Stimulated activated CD8-positive, alpha-beta memory T cell treated with anti-CD3 and anti-CD28 coated beads, Interleukin-7, amount 100 ng/mL, for 1 hour (primary cell): ENCODE measurements at places on chromosomes 11 and 22.
A peak's percentile ranks its signal among the peaks of the same experiment; 100 is the strongest.

- DNase-seq, result no peak
Observed at GRCh38 chr22:44571566-44572413, 73.8 kb upstream of the RTL6 start.

GRCh38 chr22:45357490-45357889 is 47.8 kb downstream of the FAM118A start:
- DNase-seq, result no peak

GRCh38 chr11:113675003-113675561 is 31.0 kb downstream of the TMPRSS5 start:
- no peak for DNase-seq

DNA sequence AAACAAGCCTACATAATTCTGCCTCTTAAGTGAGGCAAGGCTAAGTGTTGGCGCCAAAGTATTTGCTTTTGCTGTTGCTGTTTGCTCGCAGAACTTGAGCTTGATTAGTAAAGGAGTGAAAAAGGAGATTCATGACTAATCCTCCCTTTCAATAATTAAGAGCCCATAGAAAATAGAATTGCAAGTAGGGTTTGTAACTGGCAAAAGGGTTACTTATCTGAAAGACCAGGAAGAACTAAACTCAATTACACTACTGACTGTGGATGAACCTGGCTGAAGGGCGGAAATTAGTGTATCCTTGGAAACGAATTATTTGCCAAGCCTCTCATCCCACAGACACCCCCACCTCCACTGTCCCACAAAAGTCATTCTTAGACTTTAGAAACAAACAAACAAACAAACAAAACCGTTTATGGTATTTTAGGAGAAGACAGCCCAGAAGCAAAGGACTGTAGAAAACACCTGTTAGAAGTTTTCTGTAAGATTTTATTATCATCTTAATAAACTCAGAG is 411 bp upstream of the EXPH5 start:
- no peak for DNase-seq

DNA sequence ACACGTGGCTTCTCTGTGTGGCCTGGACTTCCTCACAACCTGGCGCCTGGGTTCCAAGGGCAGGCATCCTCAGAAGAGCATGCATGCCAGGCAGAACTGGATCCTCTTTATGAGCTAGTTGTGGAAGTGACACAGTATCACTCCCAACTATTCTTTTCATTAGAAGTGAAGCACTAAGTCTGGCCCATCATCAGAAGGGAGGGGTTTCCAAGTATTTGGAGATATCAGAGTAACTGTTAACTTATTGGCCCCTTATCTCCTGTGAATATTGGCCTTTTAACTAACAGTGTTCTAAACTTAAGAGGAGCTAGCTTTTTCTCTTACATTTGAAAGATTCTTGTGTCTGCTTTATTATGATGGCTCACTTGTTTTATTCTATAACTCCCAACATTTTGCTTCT is 35.5 kb downstream of the FDX1 start:
- no peak for DNase-seq

DNA sequence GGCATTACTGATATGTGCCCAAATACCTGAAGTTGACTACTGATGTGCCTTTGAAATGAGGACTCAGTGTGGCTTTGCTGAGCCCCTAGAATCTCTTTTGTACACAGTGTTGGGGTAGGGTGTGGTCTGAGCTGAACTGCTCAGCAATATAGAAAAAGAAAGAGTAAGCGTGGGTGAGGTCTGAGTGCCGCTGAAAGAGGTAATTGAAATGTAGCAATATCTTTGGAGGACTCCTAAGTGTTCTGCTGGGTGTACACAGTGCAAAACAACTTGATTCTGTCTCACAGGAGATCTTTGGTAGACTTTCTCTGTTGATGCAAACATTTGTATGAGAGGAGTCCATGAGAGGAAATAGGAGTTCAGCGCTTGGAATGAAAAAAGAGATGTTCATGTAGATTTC is 73.7 kb upstream of the PTPN5 start:
- DNase-seq, result no peak

GRCh38 chr11:1150769-1151365 is 6.9 kb upstream of the MUC5AC start:
- no peak for DNase-seq

- DNase-seq, result no peak
Observed at GRCh38 chr11:66002648-66003225, 434 bp downstream of the BANF1 start.

GRCh38 chr22:26642465-26643417 is 14.6 kb upstream of the MIAT start:
- DNase-seq, result peak; percentile 68
